Hematopoietic multipotent progenitor cell (in vitro differentiated cells): ENCODE measurements at places on chromosomes 4 and X.

- DNase-seq, result no peak
Observed at GRCh38 chr4:61489927-61490326, 289.8 kb downstream of the ADGRL3 start.

DNA sequence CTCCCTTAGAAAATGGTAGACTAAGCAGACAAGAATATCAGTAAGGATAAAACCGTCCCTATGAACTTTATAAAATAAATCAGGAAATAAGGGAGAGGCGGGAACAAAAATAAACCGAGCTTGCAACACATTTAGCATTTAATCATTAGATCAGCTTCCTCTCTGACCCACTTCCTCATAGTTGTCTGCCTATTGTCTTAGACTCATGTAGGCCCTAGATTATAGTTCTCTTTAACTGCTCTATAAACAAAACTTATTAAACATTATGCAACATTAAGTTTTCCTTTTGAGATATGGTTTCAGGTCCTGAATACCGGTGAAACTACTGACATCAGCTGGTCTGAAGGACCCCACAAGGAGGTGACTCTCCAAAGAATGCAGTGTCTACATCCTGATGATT lies 15.8 kb upstream of the SRD5A3 start:
- no peak for DNase-seq

DNA sequence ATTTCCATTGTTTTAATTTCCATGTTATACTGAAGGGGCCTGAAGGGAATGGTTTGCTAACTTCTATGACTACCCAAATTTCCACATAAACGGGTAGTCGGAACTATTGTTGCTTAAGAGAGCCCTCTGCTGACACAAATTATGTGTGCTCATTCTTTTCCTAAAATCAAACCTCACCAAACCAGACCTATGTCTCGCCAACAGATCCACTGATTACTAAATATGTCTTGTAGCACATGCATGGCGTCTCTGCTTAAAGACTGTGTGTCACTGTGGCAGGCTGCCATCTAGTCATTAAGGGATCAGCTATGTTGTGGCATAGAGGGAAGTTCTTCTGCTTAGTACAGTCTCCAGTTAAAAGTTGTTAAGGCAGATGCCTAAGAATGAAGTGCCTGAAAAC lies 25.1 kb downstream of the PIR start:
- peak; percentile 49 for DNase-seq

DNA sequence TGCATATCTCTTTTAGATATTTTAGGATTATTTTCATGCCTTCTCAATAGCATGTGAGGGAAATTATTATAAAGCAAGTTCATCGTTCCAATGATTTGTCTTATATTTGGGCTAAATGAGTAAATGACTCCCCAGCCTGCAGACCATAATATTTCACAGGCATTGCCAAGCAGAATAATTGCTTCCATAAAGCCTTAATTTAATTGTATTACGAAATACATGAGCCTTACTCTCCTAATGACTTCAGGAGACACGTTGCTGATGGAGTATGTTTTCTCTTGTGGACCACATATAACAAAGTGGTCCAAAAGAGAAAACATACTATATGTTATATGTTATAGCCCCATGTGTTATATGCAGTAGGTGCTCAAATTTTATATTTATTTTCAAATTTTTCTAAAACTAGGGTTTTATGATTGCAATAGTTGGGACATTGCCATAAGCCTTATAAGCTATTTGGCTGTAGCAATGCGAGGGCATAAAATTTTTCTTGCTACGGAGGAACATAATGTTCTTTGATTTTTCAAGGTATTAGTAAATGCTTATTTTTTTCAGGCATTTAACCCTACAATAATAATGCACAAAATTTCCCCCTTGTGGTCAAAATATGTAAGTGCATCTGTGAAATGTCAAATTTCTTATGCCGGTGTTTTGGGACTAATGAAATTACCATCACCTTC lies 26.2 kb upstream of the TMPRSS11D start:
- no peak for DNase-seq

DNA sequence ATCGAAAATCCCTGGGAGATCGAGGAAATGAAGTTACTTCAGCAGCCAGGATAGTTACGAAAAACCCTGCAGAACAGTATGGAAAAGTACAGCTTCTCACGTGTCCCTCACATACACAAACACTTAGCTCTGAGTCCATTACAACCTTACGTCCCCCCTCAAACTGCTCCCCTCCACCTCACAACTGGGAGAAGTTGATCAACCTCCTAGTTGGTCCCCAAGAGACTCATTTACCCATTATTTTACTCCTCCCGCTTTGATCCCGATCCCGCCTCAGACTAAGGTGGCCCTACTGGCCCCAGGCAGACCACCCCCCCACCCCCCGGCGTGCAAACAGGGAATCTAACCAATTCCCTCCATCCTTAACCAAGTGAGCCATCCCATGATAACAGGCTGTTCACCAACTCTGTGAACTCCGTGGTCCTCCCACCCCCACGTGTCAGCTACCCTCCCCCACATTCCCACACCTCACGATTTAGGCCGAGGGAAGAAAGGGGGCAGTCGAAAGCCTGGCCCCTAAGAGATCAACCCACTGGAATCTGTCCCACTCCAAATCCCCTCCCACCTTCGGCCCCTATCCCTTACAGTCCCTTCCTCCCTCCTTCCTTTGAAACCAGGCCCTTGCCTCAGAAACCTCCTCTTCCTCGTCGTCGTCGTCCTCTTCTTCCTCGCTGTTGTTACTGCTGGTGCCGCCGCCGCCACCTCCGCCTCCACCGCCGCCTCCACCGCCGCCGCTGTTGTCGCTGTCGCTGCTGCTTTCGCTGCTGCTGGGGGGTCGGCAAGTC lies 755 bp downstream of the ANKRD17 start:
- DNase-seq, result peak; percentile 54

- no peak for DNase-seq
Observed at GRCh38 chr4:10105421-10105820, 11.2 kb downstream of the WDR1 start.

- no peak for DNase-seq
Observed at GRCh38 chr4:28117084-28117682, 1256.5 kb downstream of the STIM2 start.

GRCh38 chrX:40209951-40210617 lies 112.3 kb upstream of the BCOR start:
- DNase-seq, result no peak

GRCh38 chr4:113327494-113327893 lies 278.0 kb downstream of the ANK2 start:
- DNase-seq, result no peak

- DNase-seq, result no peak
Observed at GRCh38 chr4:92236877-92237276, 66.9 kb upstream of the GRID2 start.

- no peak for DNase-seq
Observed at GRCh38 chrX:15158350-15158735, 111.5 kb downstream of the ASB9 start.

GRCh38 chrX:68186552-68187262 lies 246.6 kb downstream of the OPHN1 start:
- no peak for DNase-seq

GRCh38 chr4:86250006-86250405 lies 109.8 kb downstream of the MAPK10 start:
- DNase-seq, result no peak

DNA sequence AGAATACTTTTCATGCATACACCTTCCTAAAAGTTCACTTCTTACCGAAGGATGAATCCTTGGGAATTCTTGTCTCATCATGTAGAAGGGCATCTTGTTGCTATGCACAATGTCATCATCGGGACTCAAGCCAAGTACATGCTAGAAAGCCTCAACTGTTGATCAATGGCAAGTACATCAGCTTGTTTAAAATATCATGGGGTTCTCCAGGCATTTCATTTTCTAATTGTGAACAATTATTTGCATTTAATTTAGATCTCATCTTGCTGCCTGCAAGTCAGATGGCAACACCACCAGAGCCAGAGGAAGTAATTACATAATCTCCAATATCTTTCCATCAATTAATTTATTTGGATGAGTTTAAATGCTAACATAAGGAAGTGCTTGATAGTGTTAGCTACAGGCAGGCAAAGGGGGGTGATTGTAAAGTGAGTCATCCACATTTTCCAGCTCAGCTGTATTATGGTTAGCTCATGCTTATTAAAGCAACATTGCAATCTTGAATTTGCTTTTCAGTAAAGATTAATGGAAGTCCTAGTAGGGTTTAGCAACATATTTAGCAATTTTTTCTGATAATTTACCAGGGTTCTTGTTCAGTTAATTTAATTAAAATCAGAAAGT lies 356.5 kb downstream of the CBLL2 start:
- no peak for DNase-seq

DNA sequence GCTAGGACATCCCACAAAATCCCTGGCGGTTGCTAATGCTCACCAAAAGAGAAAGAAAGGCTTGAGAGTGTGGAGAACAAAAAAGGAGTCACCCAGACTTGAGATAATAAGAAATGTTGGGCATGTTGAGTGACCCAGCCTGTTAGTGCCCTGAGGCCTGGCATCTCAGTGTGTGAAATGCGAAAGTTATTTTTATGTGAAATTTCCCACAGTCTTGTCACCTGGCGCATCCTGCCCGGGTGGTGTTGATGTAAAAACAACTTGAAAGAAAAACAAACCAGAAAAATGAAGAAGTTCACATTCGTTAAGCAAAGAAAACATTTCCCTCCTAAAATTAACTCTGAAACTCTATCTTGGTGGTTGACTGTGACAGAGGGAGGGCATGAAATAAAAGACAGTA lies 495.2 kb downstream of the MID1IP1 start:
- DNase-seq, result no peak

DNA sequence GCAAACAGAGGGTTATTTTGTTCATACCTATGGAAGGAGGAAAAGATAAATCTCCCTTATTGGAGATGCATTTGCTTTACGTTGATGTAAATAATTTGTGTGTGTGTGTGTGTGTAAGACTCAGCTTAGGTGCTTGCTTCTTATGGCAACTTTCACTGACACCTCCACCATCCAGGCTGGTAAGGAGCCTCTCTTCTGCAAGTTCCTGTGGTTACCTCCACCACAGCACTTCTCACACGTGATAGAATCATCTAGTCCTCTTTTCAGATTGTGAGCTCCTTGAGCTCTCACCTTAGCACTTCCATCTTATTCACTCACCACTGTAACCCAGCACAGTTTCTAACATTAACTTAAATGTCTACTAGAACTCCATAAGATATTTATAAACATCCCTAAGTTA lies 553.7 kb downstream of the FGF13 start:
- DNase-seq, result no peak
